ENCODE measurements at places on chromosomes 3 and 15. TPM values are rescaled to one million over a fixed set of nuclear protein-coding genes. Genes with fewer than 3 reads are reported as not detected.

- no peak for DNase-seq
- H3K4me3 ChIP-seq: no peak overlapping the region
- H3K27me3 ChIP-seq: no peaks in the 10 kb centered on the region
- peaks cover 22% of the 10 kb centered on the region for H3K4me1 ChIP-seq
These were observed 33.9 kb downstream of the NXPE3 start for GRCh38 chr3:101812895-101813294.

DNA sequence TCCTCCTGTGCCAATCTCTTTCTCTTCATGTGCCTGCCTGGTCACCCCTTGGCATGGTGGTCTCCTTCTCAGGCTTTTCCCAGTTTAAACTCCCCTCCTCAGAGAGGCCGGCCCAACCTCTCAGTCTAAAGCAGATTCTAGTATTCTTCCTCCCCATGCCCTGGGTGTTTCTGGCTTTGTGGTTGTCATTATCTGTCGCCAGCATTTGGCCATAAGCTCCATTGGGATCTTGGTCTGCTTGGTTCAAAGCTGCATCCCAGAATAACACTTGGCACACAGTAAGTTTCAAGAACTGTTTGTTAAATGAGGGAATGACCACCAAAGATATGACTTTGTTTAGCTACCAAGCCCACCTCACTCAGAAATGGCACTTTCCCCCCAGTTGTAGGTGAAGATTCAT, 11.2 kb upstream of the RAD18 start:
- no peak for DNase-seq
- no peaks in the 10 kb centered on the region for H3K27me3 ChIP-seq
- H3K27ac ChIP-seq: no peak overlapping the region

DNA sequence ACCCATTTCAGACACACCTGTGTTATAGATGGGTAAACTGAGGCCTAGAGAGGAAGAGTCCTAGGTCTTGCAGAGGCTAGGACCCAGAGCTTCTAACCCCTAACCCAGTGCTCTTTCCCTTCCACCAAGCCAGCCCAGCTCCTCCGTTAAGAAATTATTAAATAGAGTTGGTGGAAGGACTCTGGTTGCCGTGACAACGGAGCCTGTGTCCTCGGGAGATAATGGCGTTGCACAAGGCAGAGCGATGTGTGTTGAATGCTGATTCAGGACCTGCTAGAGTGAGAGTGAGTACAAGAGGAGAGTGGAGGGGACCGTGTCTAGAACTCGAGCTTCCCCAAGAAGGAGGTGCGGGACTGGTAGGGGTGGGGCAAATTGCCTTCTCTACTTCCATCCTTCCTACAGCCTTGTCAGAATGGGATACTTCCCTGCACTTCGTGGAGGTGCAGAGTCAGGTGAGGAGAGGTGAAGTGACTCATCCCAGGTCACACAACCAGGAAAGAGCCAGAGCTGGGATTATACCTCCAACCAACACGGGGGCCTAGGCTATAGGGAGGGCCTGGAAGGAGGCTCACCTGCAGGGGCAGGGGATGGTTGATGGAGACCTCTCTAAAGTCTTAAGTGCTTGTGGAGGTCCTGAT, 8.6 kb downstream of the SLC6A1 start:
- no peaks in the 10 kb centered on the region for H3K36me3 ChIP-seq
- H3K4me1 ChIP-seq: no peaks in the 10 kb centered on the region
- H3K4me3 ChIP-seq: no peak overlapping the region
- peak; percentile 5 for DNase-seq
- no peak overlapping the region for H3K27ac ChIP-seq

DNA sequence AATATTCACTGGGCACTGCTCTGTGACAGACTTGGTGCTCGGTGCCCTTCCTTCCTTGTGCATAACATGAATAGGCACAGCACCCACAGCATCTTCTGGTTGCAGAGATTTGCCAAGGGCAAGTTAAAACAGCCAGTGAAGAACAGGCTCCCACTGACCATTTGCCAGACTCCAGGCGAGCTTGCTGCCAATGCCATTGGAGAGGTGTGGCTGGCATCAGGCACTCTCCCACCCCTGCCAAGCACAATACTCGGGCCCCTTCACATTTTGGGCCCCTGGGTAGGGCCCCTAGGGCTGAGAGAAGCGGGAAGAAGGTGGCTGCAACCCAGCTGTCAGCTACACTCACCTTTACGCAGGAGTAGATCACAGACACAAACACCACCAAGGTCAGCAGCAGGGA, 112.1 kb downstream of the SEC22A start:
- H3K4me1 ChIP-seq: no peaks in the 10 kb centered on the region
- DNase-seq: no peak
- no peaks in the 10 kb centered on the region for H3K36me3 ChIP-seq
- no peak overlapping the region for H3K27ac ChIP-seq
- H3K4me3 ChIP-seq: no peak overlapping the region

DNA sequence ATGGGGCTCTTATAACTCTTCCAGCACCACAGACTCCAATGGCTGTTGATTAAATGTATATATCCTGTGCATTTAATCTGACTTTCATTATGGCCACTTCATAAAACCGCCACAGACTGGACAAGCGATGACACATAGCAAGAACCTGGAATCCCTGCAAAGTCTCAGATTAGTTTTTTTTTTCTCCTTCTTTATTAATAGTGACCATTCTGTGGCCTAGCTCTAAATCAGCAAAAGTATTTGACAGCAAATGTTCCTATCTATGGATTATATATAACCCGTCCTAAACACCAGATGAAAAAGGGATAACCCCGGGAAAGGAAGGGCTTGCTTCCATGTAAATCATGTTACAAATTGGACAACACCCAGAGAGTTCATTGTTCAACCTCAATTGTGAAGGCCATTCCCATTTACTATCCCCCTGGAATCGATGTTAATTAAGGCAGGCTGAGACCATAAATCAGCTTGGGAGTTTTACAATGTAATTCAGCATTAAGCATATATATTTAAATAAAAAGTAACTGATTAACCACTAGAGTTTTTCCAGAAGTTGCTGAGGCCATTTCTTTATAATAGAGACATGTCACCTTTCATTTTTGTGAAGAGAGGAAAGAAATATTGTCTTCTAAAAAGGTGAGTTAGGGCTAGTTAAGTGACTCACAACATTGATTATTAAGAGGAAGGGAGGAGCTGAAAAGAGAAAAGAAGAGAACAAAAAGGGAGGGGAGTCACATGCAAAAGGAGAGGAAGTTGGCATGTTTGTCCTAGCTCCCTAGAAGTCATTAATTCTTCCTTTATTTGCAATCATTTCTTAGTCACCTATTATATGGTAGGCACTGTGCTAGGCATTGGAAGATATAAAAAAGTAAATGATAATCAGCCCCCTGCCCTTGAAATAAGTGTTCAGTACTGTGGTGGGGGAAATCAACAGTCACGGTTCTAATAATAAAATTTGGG, 26.2 kb downstream of the ALDH1A2 start:
- H3K27me3 ChIP-seq: no peaks in the 10 kb centered on the region
- H3K27ac ChIP-seq: no peak overlapping the region
- DNase-seq: no peak
- no peak overlapping the region for H3K4me3 ChIP-seq

ENTPD3 gene
- not detected for total RNA-seq

GRCh38 chr15:41666353-41666920, 6.2 kb downstream of the MGA start:
- DNase-seq: no peak
- no peaks in the 10 kb centered on the region for H3K27me3 ChIP-seq
- H3K4me1 ChIP-seq: peaks cover 13% of the 10 kb centered on the region
- no peak overlapping the region for H3K4me3 ChIP-seq

- no peaks in the 10 kb centered on the region for H3K36me3 ChIP-seq
- DNase-seq: no peak
- H3K27ac ChIP-seq: no peak overlapping the region
- H3K27me3 ChIP-seq: no peaks in the 10 kb centered on the region
- no peak overlapping the region for H3K4me3 ChIP-seq
These were observed 282.9 kb downstream of the TBC1D5 start for GRCh38 chr3:17459470-17459993.

DNA sequence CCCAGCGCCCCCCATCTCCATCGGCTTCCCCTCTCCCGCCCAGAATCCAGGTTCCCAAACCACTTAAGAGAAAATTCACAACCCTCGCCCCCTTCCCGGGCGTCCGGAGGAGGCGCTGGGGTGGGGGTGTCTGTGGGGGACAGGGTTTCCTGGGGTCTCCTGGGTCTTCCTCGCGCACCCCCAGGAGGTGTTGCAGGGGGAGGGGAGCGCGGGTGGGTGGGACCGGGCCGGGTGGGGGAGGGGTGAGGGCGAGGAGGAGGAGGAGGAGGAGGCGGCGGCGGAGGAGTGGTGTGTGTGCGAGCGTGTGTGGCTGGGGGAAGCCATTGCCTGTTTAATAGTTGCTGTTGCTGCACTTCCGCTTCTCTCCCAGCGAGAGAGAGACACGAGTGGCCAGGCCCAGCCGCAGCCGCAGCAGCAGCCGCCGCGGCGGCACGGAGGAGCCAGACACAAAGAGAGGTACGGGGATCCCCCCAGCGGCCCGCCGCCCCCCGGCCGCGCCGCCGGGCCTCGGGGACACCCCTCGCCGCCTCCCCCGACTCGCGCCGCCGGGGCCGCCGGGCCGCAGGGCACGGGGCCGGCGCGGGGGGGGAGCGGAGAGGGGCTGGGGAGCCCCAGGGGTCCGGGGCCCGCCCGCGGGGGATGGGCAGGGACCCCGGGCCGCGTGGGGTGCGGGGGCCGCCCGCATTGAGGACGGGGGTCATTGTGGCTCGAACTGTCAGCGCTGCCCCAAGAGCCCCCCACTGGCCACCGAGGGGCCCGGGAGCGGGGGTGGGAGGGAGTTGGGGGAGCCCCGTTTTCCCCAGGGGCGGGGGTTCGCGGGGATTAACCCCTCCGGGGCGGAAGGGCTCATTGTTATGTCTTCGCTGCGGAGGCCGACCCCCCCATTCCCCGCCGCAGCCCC, at the start of gene UBE2E1:
Gene UBE2E1, plus strand, starts transcription at position 323 of the 901 bp plus-strand sequence. CDS start 1,315 bp downstream, outside the sequence.
- H3K27me3 ChIP-seq: no peaks in the 10 kb centered on the region
- peak within 1 kb of the TSS; percentile 76 for H3K4me3 ChIP-seq
- no peaks in the 10 kb centered on the region for H3K36me3 ChIP-seq
- H3K27ac ChIP-seq: peak within 1 kb of the TSS; percentile 95
- H3K4me1 ChIP-seq: peaks cover 28% of the 10 kb centered on the region

GRCh38 chr3:188133646-188134045, 20.3 kb upstream of the LPP start:
- H3K4me1 ChIP-seq: no peaks in the 10 kb centered on the region
- DNase-seq: no peak
- H3K36me3 ChIP-seq: no peaks in the 10 kb centered on the region
- no peak overlapping the region for H3K4me3 ChIP-seq

GRCh38 chr15:89333011-89333860, 1.4 kb downstream of the POLG start:
- no peaks in the 10 kb centered on the region for H3K27me3 ChIP-seq
- H3K36me3 ChIP-seq: peaks cover 7% of the 10 kb centered on the region
- H3K4me3 ChIP-seq: peak overlapping the region; percentile 96
- peak overlapping the region; percentile 45 for H3K27ac ChIP-seq
- 0 out of 2 replicates have a peak, but pooled peaks cover 3% of the 10 kb centered on the region for H3K4me1 ChIP-seq

- peaks cover 17% of the 10 kb centered on the region for H3K4me1 ChIP-seq
- no peaks in the 10 kb centered on the region for H3K27me3 ChIP-seq
- DNase-seq: no peak
- H3K36me3 ChIP-seq: no peaks in the 10 kb centered on the region
These were observed 61.0 kb upstream of the ST3GAL6 start for GRCh38 chr3:98702166-98702565.

DNA sequence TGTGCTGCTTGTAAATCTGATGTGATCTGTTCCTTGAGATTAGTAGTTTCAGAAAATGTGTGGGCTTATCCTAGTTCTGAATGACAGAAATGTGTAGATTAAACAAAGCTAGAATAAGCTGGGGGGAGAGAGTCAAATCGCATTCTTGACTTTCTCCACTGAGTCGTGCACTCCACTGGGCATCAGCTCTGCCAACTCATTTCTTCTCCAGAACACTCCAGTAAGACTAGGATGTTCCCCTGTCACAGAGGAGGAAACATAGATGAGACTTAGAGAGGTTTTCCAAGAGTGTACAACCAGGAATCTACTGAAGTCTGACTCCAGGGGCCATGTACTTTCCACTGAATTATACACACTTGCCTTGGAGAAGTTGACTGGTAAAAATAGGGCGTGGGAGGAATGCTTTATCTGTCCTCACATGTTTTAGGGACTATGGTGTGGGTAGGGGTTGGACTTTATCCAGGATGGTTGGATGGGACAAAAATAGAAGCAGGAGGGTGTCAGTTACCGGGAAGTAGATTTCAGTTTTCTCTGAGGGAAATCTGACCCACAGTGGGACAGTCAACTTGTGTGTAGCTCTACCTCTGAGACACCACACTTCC, 298.2 kb downstream of the UBE2E2 start:
- no peaks in the 10 kb centered on the region for H3K36me3 ChIP-seq
- no peak for DNase-seq
- H3K4me1 ChIP-seq: no peaks in the 10 kb centered on the region
- no peak overlapping the region for H3K27ac ChIP-seq
- no peak overlapping the region for H3K4me3 ChIP-seq
- no peaks in the 10 kb centered on the region for H3K27me3 ChIP-seq

- DNase-seq: no peak
- peaks cover 29% of the 10 kb centered on the region for H3K4me1 ChIP-seq
- H3K27me3 ChIP-seq: no peaks in the 10 kb centered on the region
- H3K36me3 ChIP-seq: peaks cover 10% of the 10 kb centered on the region
- H3K4me3 ChIP-seq: no peak overlapping the region
These were observed 101.0 kb downstream of the DNASE1L3 start for GRCh38 chr3:58109752-58110151.

DNA sequence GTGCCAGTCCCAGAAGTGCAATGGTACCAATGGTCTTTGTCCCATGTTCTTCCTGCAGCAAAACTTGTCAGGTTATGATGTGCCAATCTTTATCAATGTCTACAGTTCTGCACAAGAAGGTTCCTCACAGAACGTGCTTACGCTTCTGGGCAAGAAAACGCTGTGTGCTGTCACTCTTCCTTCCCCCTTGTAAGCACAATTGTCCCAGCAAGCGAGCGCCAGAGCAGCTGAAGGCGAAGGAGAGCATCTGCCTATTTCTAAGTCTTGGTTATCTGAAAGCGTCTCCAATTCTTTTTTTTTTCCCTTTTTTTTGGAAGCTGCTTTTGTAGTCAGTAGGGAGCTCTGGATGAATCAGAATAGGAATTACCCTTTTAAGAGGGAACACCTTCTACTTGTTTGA, 514.4 kb downstream of the FGF12 start:
- H3K27me3 ChIP-seq: no peaks in the 10 kb centered on the region
- no peaks in the 10 kb centered on the region for H3K36me3 ChIP-seq
- H3K4me1 ChIP-seq: no peaks in the 10 kb centered on the region
- H3K4me3 ChIP-seq: no peak overlapping the region
- H3K27ac ChIP-seq: no peak overlapping the region
- DNase-seq: no peak

TBL1XR1 gene
- 140 TPM for total RNA-seq

DNA sequence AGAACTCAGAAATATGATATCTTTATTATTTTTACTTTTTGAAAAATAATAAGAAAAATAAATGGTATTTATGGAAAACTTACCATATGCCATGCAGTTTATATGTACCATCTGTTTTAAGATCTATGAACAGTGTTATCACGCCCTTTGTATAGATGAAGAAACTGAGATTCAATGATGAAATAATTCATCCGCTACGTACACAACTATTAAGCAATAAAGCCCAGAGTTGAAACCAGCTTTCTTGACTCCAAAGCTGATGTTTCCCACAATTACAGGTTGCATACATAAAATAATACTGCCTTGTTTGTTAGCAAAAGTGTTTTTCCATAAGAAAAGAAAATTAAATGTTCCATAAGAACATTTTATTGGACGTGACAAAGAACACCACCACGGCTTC, 67.2 kb upstream of the BCL6 start:
- no peak for DNase-seq
- no peak overlapping the region for H3K27ac ChIP-seq
- H3K4me3 ChIP-seq: no peak overlapping the region
- H3K36me3 ChIP-seq: no peaks in the 10 kb centered on the region
- H3K27me3 ChIP-seq: no peaks in the 10 kb centered on the region

SAXO2 gene
- total RNA-seq: 0.61 TPM
